ENCODE measurements at places on chromosomes 2 and 18.
A peak's percentile ranks its signal among the peaks of the same experiment; 100 is the strongest.

GRCh38 chr2:28343971-28344715, 48.5 kb upstream of the FOSL2 start:
- DNase-seq = no peak

DNA sequence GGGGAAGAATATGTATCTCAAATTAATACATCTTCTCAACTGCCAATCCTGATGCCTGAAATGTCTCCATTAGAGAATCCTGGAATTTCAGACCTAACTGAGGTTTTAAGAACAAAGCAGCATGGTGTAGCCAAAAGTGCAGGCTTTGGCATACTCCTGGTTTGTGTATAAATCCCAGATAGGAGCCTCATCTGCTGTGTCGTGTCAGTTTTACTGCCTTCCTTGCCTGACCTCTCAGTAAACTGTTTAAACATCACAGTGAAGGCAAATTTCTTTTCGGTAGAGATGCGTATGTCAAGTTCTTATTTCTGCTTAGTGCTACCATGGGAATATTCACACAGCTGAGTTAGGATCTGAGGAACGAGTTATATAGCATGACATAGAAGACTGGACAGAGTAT, 7.3 kb downstream of the SCG2 start:
- no peak for DNase-seq

- DNase-seq = no peak
Measured at GRCh38 chr18:27608742-27609141, 423.6 kb upstream of the CHST9 start.

GRCh38 chr2:191302459-191303139, 57.4 kb downstream of the MYO1B start:
- no peak for DNase-seq

GRCh38 chr18:62828852-62829251, 113.5 kb downstream of the PHLPP1 start:
- DNase-seq = no peak

- DNase-seq = no peak
Measured at GRCh38 chr2:27622921-27623384, 5.9 kb downstream of the CCDC121 start.

DNA sequence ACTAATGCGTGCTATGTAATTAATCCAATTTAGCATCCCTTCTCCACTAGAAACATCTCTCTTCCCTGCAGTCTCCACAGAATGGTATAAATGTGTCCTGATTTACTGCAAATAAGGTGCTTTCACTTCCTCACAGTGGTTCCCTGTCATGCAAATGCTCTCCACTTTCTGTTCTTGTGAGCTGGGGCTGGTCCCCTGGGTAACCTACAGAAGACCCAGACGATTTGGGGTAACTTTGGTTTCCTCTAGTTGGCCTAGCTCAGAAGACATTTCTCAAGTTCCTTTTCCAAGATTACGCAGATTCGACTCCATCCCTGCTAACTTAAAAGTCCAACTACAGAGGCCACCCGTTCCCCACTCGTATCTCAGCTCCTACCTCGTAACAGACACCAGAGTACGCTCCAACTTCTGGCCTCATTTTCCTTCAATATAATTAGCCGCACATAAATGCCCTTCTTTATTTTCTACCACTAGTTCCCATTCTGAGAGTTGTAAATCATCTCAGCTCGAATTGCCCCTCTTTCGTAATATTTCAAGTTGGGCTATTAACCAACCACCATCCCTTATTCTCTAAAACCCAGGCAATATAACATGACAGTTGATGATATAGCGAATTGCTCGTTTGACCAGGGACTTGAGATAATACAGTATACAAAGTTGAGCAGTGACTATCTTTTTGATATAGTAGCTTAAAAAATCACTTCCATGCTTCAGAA, 28.8 kb upstream of the NEDD4L start:
- no peak for DNase-seq

DNA sequence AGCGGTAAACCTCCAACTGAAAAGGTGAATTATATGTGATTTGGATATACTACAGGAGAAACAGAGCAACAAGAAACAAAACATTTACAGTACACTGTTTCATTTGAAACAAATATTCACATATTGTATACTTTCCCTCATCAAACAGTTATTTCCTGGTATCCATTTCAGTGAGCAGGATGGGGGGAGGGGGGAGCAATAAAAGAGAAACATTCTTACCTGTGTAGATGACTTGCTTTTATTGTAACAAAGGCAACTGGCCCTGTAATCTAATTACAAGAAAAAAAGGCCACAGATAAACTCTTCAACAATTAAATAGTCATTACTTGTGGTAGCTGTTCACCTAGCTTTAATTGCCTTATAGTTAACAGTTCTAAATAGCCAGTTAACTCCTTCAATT, 3.9 kb upstream of the PPP1CB start:
- DNase-seq = no peak

DNA sequence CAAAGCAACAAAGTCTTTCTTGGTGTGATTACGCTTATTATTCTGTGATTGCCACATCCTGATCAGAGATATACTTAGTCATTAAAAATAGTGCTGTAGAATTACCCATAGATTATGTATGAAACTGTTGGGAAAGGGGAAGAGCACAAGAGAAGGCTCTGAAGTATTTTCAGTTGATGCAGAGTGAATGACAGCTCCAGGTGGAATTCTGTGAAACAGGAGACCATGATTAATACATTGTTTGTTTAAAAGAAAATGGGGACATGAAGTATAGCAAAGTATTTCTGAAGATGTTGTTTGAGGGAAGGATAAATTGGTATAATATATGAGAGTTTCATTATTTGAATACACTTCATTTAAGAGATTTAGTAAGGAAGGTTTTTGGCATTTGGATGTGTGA, 307.6 kb upstream of the CDH20 start:
- DNase-seq = no peak

- no peak for DNase-seq
Measured at GRCh38 chr2:27854229-27854862, 35.8 kb downstream of the RBKS start.

GRCh38 chr2:17899871-17900270, 21.4 kb downstream of the KCNS3 start:
- DNase-seq = no peak

- DNase-seq = no peak
Measured at GRCh38 chr2:98487806-98488189, 43.1 kb downstream of the INPP4A start.

GRCh38 chr2:10494351-10495066, 46.4 kb upstream of the ODC1 start:
- DNase-seq = no peak

DNA sequence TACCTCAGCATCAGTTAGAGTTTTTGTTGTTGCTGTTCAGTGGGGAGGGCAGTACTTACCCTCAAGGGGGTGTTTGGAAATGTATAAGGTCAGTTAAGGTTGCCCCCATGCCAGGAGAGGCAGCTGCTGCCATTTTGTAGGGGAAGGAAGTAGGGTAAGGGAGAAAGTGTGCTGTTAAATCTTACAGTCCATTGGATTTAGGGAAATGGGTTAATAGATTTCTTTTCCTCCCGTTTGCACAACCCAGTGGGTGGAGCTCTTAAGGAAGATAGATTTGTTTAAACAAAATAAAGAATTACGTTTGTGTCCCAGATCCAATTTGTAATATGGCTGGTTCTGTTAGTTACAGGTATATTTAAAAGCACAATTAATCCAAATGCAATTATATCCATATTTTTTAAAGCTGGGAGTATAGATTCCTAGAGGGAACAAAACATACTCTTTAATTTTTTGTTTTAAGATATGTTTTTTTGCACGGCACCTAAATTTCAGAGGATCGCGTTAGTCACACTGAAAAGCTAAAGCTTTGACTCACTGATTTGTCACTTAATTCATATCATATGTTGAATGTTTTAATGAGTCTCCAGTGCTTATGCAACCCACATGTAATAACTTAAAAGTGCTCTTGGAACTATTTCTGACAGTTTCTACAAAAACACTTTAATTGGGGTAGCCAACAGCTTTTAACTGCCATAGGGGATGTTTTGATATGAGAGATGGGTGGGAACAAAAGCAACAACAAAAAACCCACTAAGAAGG, 9.0 kb upstream of the CWC22 start:
- DNase-seq = no peak

GRCh38 chr2:20370191-20370590, 19.5 kb upstream of the PUM2 start:
- DNase-seq = peak; percentile 59

DNA sequence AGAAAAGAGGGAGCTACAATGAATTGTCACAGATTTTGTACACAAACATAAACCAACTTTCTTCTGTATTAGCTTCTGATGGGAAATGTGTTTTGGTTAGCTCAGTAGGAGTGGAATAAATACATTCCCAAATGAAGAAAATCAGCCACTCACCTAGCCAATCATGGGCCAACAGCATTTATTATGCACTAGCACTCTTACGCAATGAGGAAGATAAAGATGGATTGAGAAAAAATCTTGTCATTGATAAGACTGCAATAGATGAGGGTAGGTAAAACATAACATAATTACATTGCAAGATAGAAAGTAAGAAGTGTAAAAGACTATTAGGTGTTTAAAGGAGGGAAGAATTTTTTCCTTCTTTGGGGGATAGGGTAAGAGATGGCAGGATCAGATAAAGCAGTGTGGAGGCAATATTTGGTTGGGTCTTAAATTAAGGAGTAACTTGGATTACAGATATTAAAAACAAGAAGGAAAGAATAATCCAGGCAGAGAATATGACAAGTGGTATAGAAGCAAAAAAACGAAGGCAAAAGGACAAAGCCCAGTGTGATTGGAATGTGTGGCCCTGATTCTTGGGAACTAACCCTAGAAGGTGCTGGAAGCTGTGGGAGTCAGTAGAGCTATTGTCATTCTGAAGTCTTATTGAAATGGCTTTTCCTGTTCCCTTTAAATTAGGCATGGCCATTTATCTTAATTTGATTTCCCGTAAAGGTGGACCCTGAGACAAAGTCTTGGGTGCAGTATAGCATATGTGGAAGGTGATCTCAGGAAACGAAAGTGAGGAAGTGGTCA, 208.4 kb upstream of the MEX3C start:
- no peak for DNase-seq

DNA sequence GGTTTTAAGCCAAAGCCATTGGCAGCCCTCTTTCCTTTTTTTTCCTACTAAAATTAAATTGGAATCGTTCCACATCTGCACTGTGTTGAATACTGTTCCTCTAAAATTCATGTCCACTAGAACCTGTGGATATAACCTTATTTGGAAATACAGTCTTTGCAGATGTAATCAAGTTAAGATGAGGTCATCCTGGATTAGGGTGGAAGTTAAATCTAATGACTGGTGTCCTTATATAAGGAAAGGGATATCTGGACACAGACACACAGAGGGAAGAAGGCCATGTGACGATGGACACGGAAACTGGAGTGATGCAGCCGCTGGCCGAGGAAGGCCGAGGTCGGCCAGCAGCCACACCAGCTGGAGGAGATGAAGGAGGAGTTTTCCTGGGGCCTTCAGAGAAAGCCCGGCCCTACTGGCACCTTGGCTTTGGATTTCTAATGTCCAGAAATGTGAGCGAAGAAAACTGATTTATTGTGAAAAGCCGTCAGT, 49.4 kb downstream of the LONRF2 start:
- peak; percentile 80 for DNase-seq

- DNase-seq = peak; percentile 81
Measured at GRCh38 chr2:20584399-20585358, 66.2 kb downstream of the HS1BP3 start.

DNA sequence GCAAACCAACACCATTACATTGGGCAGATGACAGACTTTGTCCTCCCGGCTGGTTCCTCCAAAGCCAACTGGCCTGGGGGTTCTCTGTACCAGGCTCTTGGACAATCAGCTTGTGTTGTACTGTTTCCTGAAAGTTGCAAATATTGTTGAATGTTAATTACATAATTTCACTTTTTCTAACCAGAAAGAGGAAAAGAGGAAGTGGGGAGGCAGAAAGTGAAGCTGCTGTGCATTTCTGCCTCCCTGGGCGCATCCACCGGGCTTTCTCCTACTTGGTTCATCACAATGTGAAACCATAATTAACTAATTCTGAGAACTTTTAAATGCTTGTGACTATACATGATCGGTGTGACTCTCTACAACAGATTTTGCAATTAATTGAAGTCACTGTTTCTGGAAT, 10.1 kb downstream of the TWIST2 start:
- no peak for DNase-seq

Measured in adrenal gland (tissue), 19 donors.